Left ventricle myocardium superior (tissue), 1 donor: ENCODE measurements at places on chromosomes 16 and 17.

- DNase-seq = no peak
Observed at GRCh38 chr17:6700948-6701307, 12.2 kb downstream of the SLC13A5 start.

- DNase-seq = no peak
Observed at GRCh38 chr16:11719171-11719570, 23.5 kb downstream of the TXNDC11 start.

DNA sequence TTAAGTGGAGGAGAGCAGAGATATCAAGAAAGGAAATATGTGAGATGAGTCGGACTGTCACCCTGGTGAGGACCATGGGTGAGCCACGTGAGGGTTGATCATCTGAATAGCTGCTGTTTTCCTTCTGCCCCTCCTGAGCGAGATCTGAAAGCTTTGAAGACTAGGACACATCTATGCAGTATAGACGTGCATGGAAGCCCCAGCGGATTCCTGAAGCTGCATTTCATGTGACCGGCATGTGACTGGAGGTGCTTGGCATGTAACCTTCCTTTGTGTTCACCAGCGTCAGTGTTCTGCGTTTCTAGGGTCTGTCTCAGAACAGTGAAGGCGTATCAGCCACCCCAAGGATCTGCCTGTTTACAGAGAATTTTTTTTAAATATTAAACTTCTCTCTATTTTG, 75.1 kb downstream of the MSI2 start:
- DNase-seq = no peak

- DNase-seq = no peak
Observed at GRCh38 chr17:5003214-5003867, 5.6 kb downstream of the KIF1C start.

GRCh38 chr17:76008630-76009425, 8.2 kb downstream of the CDK3 start:
- DNase-seq = no peak

GRCh38 chr17:18172531-18173278, 10.9 kb upstream of the ALKBH5 start:
- DNase-seq = peak; percentile 23

- no peak for DNase-seq
Observed at GRCh38 chr16:61871837-61872777, 164.1 kb downstream of the CDH8 start.

DNA sequence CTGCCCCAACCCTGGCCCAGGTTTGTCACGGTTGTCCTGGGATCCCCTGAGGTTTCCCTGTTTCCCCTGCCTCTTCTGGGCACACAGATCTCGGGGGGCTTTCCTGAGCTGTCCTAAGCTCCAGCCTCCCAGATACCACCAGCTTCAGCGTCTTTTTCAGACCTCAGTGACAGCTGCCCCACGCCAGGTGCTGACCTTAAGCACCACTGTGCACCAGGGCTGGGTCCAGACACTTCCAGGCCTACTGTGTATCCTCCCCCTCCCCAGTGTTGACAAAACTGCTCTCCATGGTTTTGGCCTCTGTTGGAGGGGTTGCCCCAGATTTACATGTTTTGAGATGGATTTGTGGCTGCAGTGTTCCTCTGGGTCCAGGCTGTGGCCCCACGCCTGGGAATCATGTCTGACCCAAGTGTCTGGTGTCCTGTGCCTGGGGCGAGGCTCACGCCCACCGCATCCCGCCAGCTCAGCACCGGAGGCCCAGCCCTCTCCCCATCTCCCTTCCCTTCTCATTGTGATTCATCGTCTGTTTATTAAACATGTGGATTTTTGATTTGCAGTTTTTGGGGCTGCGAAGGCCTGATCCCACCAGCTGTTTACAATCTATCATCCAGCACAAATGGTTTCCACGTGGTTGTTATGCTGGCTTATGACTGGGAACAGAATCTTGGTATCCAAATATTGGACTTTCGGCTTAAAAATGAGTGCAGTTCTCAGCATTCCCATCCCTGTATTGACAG, 82.1 kb downstream of the METRNL start:
- DNase-seq = no peak

DNA sequence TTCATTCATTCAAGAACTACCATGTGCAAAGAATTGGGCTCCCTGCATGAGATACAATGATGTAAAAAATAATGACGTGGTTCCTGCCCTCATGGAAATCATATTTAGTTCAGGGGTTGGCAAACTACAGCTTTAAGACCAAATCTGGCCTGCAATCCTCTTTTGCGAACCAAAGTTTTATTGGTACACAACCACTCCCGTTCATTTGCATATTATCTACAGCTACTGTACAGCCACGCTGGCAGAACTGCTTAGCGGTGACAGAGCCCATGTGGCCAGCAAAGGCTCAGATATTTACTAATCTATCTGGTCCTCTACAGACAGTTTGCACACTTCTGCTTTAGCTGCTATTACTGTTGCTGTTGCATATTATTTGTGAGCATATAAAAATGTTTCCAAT, 167.7 kb downstream of the XYLT1 start:
- DNase-seq = no peak

GRCh38 chr17:47605011-47605410, 44.7 kb upstream of the KPNB1 start:
- no peak for DNase-seq

DNA sequence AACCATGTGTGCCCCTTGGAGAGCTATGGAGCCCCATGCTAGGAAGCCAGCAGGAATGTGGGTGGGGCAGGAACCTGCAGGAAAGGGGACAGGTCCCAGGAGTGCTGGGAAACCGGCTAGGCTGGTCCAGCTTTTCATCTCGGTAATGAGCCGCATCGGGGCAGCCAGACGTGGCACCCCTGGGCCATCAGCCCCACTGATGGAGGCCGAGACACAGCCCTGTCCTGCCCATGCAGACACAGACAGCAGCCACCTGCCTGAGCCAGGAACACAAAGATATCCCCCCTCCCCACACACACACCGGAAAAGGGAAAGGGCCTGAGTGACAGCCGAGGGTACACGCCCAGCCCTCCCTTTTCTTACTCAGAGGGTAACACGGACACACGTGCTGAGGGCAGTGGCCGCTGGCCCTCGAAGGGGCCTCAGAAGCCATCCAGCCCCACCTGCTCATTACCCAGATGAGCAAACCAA, 18.1 kb downstream of the PPL start:
- no peak for DNase-seq

DNA sequence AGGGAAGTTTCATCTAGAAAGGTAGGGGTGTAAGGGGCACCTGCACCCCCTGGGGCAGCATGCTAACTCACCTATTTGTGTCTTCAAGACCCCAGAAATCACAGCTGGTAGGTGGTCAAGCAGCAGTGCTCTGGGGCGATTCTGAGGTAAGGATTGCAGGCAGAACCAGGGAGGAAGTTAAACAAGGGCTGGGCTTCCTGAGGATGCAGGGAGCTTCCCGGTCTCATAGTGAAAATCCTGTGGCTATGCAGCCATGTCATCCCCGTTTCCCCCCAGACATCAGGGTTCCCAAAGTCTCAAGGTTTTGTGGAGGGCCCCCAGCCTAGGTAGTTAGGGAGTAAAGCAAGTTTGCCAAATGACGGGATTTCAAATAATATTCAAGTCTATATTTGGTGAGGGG, 78.5 kb downstream of the C16orf78 start:
- DNase-seq = no peak

GRCh38 chr17:77200711-77201110, 59.9 kb downstream of the SEC14L1 start:
- DNase-seq = no peak

GRCh38 chr16:55717326-55717725, 61.5 kb downstream of the SLC6A2 start:
- no peak for DNase-seq

GRCh38 chr16:73095885-73096421, 48.0 kb upstream of the ZFHX3 start:
- DNase-seq = peak; percentile 35

DNA sequence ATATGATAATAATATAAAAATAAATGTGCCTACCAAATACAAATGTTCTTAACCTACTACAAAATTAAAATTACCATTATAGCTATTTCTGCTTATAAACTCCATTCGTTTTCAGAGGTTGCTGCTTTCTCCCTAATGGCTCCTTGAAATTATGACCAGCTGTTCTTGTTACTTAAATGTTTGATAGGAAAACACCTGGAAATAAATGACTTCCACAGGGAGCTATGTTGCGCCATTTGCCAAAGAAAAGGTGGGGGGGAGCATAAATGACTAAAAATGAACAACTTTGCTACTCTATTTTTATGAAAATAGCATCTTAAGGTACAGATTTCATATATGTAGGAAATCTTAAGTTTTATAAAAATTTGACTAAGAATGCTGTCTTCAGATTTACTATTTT, 157.5 kb upstream of the MON1B start:
- no peak for DNase-seq

DNA sequence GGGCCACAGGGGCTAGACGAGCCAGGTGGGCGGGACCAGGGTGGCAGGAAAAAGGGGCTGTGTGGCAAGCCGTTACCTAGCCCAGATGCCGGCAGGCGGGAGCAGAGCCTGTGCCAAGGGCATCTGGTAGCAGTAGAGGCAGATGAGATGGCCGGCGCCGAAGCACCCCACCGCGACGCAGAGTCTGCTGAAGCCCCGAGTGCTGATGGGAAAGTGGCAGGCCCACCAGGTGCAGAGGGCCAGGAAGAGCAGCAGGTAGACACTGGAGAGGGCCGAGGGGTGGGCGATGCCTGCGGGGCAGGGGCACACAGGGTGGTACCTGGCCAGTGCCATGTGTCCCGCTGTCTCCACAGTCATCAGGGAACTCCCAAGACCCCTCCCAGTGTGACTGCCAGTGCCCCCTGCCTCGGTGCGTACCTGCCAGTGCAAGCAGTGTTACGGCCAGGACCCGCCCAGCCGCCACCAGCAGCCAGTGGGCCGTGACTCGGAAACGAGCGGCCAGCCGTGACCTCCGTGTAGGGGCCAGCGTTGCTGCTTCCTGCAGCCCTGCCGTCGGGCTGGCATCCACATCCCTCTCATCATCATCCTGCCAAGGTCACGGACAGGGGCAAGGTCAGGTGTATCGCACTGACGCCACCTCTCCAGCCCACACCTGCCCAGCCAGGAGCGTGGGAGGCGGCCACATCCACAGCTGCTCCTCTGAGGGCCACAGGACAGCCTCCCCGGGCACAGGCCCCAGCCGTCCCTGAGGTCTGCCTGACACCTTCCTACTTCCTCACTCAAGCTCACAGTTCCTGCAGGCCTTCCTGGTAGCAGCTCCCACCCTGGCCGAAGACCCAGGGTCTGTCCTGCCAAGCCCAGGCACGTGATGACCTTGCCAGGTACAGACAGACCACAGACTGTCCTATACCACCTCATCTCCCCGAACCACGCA, 32.1 kb downstream of the CTU2 start:
- no peak for DNase-seq

DNA sequence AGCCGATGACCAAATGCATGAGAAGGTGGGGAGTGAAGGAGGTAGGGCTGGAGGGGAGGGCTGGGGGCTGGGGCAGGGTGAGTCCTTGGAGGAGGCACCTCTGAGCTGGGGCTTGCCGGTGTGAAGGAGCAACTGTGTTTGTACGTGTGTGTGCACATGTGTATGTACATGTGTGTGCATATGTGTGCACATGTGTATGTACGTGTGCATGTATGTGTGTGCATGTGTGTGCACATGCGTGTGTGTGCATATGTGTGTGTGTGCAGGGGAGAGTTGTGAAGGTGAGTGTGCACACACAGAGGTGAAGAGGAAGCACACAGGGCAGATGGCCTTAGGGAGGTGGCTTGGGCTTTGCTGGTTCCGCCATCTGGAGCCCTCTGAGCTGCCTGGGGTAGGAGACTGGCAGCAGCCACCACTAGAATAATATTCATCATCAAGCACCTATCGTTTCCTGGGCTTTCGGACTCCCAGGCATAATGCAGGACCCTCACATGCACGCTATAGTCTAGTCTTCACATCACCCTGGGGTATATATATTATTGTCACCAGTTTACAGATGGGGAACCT, 120.9 kb upstream of the CDC42EP4 start:
- DNase-seq = peak; percentile 2
